ENCODE measurements at places on chromosomes 11 and 22.
A peak's percentile ranks its signal among the peaks of the same experiment; 100 is the strongest.

GRCh38 chr11:2301631-2302305 lies at the start of the genes C11orf21 and TSPAN32:
Gene C11orf21 (minus strand): TSS chr11:2301918. CDS start chr11:2301808, 110 bp downstream.
Gene TSPAN32 (plus strand): TSS chr11:2302013. CDS start chr11:2302150, 137 bp downstream.
- peak; percentile 59 for DNase-seq

DNA sequence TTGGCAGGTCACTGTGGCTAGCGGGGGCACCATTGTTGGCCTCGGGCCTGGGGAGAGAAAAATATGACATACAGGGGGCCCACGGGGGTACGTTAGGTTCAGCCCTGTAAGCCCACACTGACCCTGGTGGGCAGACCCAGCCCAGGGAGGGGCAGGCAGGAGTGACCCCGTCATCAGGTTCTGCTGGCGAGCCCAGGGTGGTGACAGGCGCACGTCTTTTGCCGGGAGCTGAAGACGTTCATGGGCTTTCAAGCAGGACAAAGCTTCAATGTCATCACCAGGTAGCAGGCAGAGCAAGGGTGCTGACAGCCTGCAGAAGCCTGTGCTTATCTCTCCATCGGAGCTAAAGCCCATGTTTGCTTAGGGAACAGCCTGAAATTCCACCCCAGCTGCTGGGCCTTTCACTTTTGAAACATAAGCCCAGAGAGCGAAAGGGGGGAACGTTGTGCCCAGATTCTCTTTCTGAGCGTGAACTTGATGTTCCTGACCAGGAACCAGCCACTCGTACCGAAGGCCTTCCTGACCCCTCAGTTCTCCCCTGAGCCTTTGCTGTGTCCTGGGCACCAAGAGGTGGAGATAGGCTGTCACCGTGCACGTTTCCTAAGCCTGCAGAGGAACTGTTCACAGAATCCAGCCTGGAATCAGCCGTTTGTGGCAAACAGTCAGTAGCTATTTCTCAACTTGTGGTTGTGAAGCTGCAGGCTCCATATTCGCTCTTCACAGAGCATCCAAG lies 74.0 kb upstream of the ATXN10 start:
- no peak for DNase-seq

DNA sequence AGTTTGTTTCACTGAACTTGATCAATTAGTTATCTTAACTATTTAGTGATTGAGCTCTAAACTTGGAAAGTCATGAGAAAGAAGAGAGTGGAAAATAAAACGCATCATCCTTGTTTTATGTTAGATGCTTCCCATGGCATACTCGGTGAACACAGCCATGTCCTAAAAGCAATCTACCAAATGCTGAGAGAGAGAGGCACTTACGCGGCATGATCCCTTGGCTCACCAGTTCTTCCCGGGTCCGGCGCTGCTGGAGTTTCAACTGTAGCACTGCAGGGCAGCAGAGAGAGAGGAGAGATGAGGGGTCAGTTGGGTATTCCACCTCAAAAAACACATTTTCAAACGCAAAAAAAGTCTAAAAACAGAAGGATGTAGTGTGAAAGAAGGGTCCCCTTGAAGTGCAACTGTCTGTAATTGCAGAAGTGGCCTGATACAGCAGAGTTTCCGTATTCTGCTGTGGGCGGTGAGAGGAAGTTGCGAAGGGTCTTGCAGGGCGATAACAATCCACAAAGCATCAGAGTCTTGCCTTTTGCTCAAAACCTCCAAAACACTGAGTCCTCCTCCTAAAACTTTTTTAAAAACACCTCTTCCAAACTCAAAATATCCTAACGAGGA lies 92.7 kb downstream of the SGSM3 start:
- peak; percentile 53 for DNase-seq

GRCh38 chr11:2857918-2858317 lies 27.7 kb downstream of the CDKN1C start:
- DNase-seq = no peak

GRCh38 chr11:125910226-125910849 lies 6.0 kb downstream of the DDX25 start:
- DNase-seq = no peak

GRCh38 chr11:19980957-19981669 lies 179.2 kb downstream of the DBX1 start:
- DNase-seq = no peak

GRCh38 chr11:520428-521176 lies 13.6 kb upstream of the RNH1 start:
- no peak for DNase-seq

DNA sequence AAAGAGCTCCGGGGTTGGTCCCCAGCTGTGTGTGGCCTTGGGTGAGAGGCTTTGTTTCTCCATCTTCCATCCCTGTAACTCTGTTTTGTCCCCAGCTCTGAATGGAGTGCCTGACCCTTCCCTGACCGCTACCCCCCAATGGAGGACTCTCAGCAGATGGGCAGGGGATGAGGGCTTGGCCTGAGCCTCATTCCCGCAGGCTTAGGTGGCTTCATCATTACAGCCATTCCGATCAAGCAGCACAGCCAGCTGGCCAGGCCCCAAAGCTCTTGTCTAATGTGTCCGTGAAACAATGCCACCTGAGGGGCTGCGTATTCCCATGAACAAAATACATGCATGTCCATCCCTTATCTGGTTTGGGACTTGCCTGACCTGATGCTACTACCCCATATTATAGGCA lies 3.9 kb upstream of the CDC42EP2 start:
- DNase-seq = no peak

GRCh38 chr11:22441831-22442230 lies 103.7 kb downstream of the SLC17A6 start:
- DNase-seq = no peak

GRCh38 chr22:22507743-22508273 lies 734 bp downstream of the ZNF280B start:
- no peak for DNase-seq

GRCh38 chr11:131823772-131824171 lies 453.4 kb downstream of the NTM start:
- DNase-seq = no peak

GRCh38 chr11:17639091-17639490 lies 80.3 kb upstream of the MYOD1 start:
- DNase-seq = no peak

DNA sequence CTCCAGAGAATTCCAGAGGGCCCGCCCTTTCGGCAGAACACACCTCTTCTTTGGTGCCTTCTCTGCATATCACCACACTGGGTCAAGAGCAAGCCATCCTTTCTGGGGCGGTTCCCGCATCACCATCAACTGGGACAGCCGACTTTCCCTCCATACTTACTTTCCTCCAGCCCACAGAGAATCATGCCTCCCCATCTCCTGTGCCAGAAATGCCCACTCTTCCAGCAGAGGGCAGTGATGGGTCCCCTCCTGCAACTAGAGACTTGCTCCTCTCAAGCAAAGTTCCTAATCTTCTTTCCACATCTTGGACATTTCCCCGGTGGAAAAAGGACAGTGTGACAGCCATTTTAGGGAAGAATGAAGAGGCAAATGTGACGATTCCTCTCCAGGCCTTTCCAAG lies 157.7 kb downstream of the C11orf91 start:
- DNase-seq = peak; percentile 38

DNA sequence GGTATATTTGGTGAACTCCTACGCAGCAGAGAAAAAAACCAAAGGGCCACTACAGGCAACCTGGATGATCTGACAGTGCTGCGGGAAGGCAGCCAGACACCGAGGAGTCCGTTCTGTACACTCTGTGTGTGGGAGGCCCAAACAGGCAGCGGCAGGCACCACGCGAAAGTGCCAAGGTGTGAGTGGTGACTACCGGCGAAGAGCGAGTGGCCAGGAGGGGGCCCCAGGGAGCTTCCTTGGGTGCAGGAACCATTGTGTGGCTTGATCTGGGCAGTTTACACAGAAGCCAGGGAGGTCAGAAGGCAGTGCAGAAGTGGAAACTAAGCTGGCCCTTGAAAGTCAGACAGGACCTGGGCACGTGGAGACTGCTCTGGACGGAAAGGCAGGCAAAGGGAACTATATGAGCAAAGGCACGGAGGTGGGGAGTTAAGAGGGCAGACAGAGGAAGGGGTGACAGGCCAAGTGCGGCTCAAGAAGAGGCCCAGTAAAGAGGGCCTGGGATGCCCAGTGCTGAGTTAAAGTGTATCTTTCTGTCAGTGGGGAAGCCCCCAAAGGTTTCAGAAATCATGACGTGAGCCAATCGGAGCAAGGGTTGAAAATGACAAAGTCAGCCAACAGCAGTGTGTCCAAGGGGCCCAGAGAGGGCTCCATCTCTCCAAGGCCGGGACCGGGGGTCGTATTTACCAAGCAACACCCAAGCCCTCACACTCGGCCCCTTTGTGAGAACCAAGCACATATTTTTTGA lies 10.6 kb downstream of the TMEM184B start:
- DNase-seq = peak; percentile 45

DNA sequence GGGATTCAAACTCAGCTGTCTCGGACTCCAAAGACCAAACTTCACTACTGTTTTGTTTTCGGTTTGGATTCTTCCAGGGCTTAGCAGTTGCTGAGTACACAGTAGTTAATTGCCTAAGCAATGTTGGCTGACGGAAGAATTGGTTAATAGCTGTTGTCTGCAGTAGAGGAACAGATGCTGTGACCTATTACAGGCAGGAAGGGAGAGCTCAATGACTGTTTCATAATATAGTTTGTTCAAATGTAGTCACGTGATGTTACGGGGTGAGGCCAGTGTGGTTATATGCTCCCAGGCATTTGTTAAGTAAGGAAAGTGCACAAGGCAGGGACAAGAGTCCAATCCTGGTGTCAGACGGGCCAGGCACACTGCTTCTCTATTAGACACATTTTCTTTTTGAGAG lies 222.6 kb upstream of the CCDC90B start:
- no peak for DNase-seq

- no peak for DNase-seq
Measured at GRCh38 chr22:23236026-23236425, 55.7 kb downstream of the BCR start.

DNA sequence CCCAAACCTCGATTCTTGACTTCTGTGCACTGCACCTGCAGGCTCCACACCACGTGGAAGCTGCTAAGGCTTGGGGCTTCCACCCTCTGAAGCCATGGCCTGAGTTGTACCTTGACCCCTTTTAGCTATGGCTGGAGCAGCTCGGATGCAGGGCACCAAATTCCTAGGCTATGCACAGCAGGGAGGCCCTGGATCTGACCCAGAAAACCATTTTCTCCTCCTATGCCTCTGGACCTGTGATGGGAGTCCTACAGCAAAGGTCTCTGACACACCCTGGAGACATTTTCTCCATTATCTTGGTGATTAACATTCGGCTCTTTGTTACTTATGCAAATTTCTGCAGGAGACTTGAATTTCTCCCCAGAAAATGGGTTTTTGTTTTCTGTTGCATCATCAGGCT lies 309.2 kb upstream of the DDI1 start:
- DNase-seq = no peak

GRCh38 chr11:122663056-122663740 lies 7.7 kb downstream of the UBASH3B start:
- DNase-seq = no peak

GRCh38 chr22:46592390-46592872 lies 27.8 kb upstream of the GRAMD4 start:
- DNase-seq = peak; percentile 50

GRCh38 chr11:37973941-37974340 lies 1375.9 kb upstream of the RAG2 start:
- DNase-seq = no peak

GRCh38 chr11:106461839-106462545 lies 384.5 kb downstream of the AASDHPPT start:
- no peak for DNase-seq

GRCh38 chr11:35626501-35626900 lies 8.2 kb downstream of the FJX1 start:
- DNase-seq = no peak

DNA sequence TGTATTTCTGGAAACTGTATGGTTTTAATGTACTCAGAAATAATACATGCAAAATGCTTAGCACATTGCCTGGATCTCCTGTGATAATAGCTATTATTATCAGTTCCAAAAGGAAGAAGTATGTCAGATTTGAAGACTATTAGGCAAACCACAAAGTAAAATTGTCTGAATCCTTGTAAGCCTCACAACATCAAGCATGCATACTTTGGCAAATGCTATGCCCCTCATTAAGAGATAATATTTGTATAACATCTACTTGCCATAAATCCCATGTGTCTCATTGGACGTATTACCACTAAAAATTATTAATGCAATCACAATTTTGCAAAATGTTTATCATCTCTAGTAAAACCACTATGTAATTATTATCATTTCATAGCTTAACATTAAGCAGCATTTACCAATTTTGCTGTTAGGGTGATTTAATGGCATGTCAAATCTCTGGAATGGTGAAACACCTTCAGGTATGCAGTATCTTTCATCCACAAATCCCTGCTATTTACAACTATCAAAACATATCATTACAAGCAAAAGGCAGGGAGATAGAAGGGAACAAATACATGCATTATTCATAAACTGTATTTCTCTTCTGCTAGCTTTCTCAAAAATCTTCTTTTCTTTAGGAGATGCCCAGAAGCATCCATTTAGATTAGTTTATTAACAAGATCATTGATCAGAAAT lies 974.6 kb upstream of the RAG2 start:
- DNase-seq = no peak

DNA sequence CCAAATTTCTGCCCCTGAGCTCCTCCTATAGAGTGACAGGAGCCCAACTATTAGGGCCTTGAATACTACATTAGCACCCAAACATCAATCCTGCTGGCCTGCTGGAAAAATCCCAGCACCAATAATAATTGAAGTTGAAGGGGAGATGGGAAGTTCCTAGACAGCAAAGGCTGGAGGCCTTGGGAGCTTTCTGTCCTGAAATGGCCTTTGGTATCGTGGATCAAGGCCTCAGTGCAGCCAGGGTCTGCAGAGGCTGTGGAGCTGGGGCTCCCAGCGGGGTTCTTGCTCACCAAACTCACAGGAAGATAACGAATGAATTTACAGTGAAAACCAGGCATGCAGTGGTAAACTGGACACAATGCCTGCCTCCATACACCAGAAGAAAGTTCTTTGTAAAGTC lies 9.2 kb upstream of the MICALL1 start:
- DNase-seq = no peak

DNA sequence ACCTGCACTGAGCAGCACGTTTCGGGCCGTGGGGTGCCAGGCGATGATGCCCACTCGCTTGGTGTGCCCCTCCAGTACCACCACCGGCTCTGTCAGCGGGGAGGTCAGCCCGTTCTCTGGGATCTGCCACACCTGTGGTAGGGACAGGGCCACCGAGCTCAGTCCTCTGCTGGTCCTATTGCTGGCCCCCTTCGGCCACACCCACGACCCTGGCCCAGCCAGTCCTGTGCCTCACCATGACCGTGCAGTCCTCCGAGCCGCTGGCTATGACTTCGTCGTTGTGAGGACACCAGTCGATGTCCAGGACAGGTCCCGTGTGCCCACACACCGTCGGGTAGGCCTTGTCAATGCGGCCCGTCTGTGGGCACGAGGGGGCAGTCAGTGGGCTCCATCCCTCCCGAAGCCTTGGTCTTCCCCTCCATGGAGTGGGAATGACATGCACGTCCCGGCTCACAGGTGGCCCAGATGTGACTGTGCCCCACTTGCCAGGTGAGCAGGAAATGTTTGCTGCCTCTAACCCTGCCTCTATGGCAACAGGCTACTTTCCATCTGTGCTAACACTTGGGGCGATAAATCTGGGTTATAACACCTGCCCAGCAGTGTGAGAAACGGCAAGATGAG lies 1.4 kb downstream of the CORO1B start:
- DNase-seq = no peak

- DNase-seq = no peak
Measured at GRCh38 chr11:86956905-86957195, 1.7 kb upstream of the FZD4 start.

- DNase-seq = no peak
Measured at GRCh38 chr11:125343718-125344131, 152.3 kb downstream of the FEZ1 start.

Measured in stimulated activated CD4-positive, alpha-beta T cell treated with anti-CD3 and anti-CD28 coated beads, Interleukin-4, amount 100 ng/mL, for 24 hours (primary cell).